ENCODE measurements at places on chromosomes 3 and 15.

DNA sequence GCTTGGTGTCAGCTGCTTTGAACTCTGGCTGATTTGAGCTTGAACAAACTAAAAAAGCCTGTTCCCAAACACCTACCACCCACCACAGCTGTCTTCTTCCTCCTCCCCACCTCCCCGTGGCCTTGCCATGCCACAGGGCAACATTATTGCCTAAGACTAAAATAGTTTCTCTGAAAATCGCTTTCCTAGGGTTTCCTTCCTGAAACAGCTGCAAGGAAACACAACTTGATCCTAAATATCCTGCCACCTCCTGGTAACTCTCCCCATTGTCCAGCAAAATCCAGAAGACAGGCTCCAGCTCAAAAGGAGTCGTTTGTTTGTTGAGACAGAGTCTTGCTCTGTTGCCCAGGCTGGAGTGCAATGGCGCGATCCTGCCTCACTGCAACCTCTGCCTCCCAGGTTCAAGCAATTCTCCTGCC lies 193.9 kb upstream of the TPM1 start:
- DNase-seq = no peak

GRCh38 chr15:41125931-41126642 lies 10.0 kb upstream of the INO80 start:
- no peak for DNase-seq

GRCh38 chr3:46659285-46659684 lies 34.2 kb downstream of the ALS2CL start:
- no peak for DNase-seq

- no peak for DNase-seq
These were observed 35.3 kb upstream of the MINAR1 start for GRCh38 chr15:79396850-79397249.

DNA sequence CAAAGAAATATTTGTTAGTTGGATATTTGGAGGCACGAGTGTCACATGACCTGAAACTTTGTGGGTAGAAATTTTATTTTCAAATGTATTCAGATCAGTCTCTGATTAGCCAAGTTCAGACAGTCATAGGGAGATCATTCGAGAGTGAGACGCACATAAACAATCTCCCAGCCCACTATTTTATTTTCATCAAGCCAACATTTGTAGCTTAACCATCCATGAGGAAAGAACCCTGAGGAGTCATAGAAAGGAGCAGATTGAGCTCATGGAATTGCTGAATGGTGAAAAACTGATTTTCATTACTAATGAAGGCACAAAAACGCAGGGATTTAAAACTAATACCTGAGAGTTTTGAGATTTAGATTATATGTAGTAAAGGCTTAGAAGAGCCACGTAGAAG lies 548.7 kb downstream of the NSUN3 start:
- no peak for DNase-seq

GRCh38 chr15:96353930-96354730 lies 23.6 kb downstream of the NR2F2 start:
- peak; percentile 71 for DNase-seq

- DNase-seq = no peak
These were observed 36.2 kb downstream of the NGLY1 start for GRCh38 chr3:25747033-25747432.

DNA sequence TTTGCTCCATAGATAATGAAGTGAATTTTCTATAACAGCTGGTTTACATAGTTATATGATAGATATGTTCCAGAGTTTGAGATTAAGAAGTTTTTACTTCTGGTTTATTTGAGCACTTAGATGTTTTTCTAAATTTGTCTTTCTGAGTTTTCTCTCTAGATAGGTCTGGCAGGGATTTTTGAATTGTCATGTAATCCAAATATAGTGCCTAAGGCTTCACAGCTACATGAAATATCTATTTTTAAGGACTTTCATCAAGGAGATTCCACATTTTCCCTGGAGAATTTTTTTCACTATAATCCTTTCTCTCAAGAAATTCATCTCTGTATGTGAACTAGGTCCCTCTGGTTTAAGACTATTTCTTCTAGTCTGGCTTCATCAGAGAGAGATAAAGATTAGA lies 12.0 kb downstream of the PPM1L start:
- DNase-seq = no peak

- DNase-seq = no peak
These were observed 72.5 kb downstream of the MITF start for GRCh38 chr3:69811452-69812401.

- no peak for DNase-seq
These were observed 1.5 kb upstream of the CDHR4 start for GRCh38 chr3:49801160-49801559.

GRCh38 chr3:102536456-102536855 lies 101.6 kb downstream of the ZPLD1 start:
- no peak for DNase-seq

- no peak for DNase-seq
These were observed 58.8 kb downstream of the XXYLT1 start for GRCh38 chr3:195212033-195212748.

- no peak for DNase-seq
These were observed 10.6 kb downstream of the PARP14 start for GRCh38 chr3:122691195-122691594.

GRCh38 chr3:23659840-23660430 lies 145.8 kb upstream of the UBE2E1 start:
- DNase-seq = no peak

GRCh38 chr15:49242820-49243219 lies 72.8 kb downstream of the GALK2 start:
- no peak for DNase-seq

DNA sequence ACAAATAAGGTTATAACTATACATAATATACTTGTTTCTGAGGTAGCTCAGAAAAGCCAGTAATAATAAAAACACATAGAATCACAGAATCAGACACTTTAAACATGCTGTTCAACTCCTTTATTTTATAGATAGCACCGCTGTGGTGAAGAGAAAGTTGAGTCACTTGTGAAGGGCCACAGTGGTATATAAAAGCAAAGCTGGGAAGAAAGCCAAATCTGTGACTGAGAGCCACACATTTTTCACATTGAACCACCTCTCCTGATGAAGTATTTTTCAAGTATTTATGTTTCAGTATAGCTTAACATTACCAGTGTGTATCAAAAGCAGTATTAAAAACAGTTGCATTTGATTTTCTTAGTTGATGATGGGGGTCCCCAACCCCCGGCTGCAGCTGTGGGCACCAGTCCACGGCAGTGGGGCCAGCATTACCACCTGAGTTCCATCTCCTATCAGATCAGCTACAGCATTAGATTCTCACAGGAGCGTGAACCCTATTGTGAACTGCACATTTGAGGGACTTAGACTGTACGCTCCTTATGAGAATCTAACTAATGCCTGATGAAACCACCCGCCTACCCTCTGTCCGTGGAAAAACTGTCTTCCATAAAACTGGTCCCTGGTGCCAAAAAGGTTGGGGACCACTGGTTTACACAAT lies 46.2 kb downstream of the TBL1XR1 start:
- no peak for DNase-seq

DNA sequence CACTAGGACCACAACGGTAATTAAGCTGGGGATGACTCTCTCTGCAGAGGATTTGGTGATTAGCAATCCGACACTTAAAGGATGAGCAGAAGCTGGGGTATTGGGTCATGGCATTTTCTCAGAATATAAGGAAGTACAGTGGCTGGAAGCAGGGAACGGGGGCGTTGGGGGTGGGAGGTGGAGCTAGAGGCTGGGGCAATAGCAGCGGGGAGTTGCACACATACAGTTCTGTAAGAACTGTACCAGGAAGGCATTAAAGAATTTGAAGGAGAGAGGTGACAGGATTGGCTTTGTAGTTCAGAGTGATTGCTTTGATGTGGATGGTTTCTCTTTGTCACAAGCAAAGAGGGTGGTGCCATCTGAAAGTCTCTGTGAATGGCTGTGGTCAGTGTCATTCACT lies 28.2 kb downstream of the PSMD6 start:
- DNase-seq = no peak

- no peak for DNase-seq
These were observed 37.3 kb upstream of the ATP10A start for GRCh38 chr15:25900431-25900830.

DNA sequence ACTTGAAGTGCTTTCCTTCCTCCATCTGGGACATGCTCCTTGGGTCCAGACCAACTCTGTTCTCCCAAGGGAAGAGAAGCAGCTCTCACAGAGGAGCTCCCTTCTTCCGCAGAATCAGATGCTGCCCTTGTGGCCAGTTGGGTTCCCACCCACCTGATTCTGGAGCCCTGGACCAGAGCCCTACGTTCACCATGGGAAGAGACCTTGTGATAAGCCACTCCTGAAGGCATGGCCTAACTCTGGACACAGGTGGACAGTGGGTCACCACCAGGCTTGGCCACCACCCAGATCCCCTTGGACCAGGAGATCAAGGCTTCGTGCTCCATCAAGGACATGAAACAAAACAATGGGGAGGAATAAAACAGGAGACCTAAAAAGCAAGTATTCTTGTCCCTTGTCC lies 172.2 kb downstream of the RPLP1 start:
- DNase-seq = no peak

- no peak for DNase-seq
These were observed 60.3 kb downstream of the UBE3A start for GRCh38 chr15:25378501-25378901.

DNA sequence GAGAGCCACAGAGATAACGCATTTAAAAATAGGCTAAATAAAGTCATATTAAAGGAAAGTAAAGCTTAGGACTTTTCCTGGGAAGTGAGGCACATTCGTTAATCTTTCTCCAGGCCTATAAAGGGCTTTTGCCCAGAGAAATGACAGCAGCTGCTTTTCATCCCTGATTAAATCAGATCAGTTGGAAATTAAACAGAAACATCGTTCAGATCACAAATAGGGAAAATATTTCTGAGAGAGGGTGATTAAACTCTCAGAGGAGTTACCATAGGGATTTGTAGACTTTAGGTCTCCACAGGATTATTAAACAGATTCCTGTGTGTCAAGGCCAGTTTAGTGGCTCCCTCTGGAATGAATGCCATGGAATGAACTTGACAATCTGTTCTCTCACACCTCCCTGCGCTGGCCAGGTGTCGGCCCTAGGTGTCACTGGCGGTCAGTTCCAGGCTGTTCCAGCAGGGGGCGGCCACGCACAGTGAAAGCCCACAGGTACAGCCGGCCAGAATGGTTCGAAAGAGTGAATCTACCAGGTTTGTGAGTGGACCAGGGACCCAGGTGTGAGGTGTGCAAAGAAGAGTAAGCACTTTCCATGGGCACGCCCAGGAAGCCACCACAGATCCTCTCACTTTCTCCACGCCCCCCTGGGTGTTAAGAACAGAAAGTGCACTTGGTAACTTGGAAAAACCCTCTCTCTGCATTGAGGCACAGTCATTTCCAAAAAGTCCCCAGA lies 253.0 kb upstream of the RASGRP1 start:
- peak; percentile 80 for DNase-seq

DNA sequence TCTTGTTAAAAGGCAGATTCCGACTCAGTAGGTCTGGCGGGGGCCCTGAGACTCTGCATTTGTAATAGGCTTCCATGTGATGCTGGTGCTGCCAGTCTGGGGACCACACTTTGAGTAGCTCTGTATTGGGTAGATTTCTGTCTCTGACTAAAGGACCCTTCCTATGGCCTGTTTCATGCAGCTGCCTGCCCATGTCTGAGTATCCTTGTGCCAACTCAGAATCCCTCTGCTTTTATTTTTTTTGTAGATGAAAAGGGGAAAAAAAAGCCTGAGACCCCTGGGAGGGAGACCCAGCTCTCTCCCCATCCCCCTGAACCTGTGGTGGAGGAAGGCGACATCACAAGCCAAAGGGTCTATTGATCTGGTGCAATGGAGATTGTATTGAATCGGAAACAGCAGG lies 81.9 kb downstream of the EBLN2 start:
- no peak for DNase-seq

- no peak for DNase-seq
These were observed 120.2 kb downstream of the ITPR1 start for GRCh38 chr3:4613366-4613765.

GRCh38 chr15:34654625-34655024 lies 71.2 kb upstream of the GOLGA8B start:
- DNase-seq = no peak

DNA sequence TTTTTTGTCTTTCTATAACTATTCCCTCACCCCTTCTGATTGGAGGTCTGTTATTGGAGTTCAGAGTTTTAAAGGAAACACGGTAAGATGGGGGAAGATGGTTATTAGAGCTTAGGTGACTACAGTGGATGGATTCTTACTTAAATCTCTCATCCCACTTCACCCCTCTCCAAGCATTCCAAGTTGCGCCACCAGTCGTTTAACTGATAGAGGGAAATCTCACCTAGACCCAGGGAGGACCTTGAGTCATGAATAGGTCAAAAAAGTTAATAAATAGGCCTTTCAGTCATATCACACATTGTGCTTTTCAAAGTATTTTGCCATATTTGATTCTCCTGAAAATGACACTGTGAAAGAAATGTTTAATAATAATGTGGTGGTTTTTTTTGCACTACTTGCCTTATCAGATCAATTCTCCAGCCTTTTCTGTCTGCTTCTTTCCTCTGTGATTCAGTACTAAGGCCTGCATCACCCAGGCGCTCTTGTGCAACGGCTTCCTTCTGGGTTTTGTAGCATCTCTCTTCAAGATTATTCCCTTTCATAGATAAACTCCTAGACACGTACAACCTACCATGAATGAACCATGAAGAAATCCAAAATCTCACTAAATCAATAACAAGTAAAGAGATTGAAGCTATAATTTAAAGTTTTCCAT lies 100.4 kb upstream of the TGFBR2 start:
- DNase-seq = no peak

- DNase-seq = no peak
These were observed 7.7 kb upstream of the MAP1A start for GRCh38 chr15:43509660-43510199.

- peak; percentile 25 for DNase-seq
These were observed 21.3 kb upstream of the DAPK2 start for GRCh38 chr15:64067564-64068030.

DNA sequence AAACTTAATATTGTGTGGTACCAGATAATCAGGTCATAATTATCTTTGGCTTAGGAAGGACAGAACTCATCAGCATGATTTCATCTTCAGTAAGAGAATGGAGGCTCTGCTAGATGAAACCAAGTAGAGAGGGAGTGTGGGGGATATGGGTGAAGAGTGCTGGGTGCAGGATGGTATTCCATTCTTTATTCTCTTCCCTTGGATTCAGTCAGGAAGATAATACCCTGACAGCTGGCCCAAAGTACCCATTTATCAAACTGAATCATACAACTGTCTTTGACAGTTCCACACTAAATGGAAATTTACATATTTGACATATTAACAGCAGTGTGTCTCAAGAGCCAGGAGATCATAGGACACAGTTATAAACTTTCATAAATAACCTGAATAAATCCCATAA lies 44.7 kb downstream of the GOLIM4 start:
- no peak for DNase-seq

DNA sequence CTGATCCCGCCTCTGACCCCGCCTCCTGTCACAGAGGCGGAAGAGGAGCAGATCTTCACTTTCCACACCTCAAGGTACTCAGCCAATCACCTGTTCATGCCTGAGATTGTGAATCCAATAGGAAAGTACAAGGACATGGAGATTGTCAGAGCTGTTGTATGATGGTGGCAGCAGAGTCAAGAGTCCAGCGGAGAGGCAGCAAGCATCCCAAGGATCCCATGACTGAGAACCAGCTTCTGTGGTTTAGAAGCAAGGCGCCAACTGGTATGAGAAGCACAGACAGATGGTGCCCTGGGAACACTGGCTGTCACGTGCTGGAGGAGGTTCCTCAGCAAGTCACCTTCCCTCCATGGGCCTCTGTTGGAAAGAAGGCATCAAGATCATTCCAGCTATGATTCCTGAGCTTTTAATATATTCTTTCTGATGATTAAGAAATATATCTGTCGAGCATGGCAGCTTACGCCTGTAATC lies 93.9 kb downstream of the CPN2 start:
- DNase-seq = no peak
